Lung microvascular endothelial cell (primary cell): ENCODE measurements at places on chromosomes 6 and 20. TPM values are rescaled to one million over a fixed set of nuclear protein-coding genes. Genes with fewer than 3 reads are reported as not detected.

The PNPLA1 gene
- total RNA-seq, result not detected in 2 replicates

The CLIC5 gene
- under 0.01 TPM in 1 of 2 replicates, not detected in the other for total RNA-seq

The TAPBP gene
- total RNA-seq, result 46.9 and 57.7 TPM in 2 replicates

The C20orf204 gene
- 4.8 and 6.9 TPM in 2 replicates for total RNA-seq

The PTK7 gene
- 17.2 and 26.8 TPM in 2 replicates for total RNA-seq

The MARCKS gene
- total RNA-seq, result 187 and 258 TPM in 2 replicates

The CTAGE9 gene
- total RNA-seq, result not detected in 2 replicates

The PRL gene
- total RNA-seq, result not detected in 2 replicates

The HLA-DQA2 gene
- total RNA-seq, result not detected in 2 replicates

The RPS21 gene
- 960 and 1,048 TPM in 2 replicates for total RNA-seq

The MAP7 gene
- total RNA-seq, result 0.40 and 0.44 TPM in 2 replicates

The LGSN gene
- not detected in 2 replicates for total RNA-seq

The PPP1R3G gene
- total RNA-seq, result 0.65 and 1.6 TPM in 2 replicates

The ANKRD66 gene
- total RNA-seq, result not detected in 2 replicates

The LAMA5 gene
- 5.4 and 14.2 TPM in 2 replicates for total RNA-seq

DNA sequence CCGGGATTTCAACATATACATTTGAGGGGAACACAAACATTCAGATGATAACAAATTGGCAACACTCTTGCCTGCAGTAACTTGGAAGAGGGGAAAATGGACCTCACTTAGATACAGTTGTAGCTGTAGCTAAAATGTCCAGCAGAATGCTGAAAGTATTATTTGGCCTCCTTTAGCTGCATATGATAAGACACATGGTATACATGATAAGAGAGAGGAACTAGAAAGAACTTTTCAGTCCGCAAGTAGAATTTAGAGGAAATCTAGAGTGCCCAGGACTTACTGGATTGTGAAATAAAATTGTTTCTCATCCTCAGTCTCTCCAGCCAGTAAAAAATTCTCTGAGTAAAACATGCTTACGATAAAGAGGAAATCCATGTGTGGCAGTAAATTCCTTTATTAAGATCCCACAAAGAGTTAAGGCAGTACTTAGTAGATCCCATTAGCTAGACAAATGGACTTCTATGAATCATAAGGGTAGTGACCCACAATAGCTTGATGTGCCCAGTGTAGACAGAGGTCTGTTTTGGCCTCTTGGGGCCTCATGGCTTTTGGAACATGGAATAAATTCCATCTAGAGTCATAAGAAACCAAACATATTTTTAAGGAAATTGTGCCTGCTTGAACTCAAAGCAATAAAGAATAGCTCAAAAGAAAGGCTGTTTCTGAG lies 87.9 kb upstream of the RBM24 start:
- no peak for DNase-seq

DNA sequence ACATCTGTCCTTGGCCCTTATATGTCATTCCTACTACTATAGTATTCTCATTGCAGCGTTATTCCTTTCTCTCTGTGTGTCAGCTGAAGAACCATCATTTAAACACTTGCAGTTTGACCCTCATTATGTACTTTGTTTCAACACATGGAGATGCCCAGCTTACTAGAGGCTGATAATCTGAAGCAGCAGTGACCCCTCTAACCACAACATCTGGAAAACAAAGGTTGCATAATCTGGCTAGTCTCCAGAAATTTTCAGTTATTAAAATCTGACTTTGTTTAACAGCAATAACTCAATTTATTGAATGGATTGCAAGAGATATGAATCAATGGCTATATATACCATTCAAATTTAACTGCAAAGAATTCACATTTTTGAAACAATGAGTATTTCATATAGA lies 6.6 kb upstream of the PHIP start:
- no peak for DNase-seq

GRCh38 chr6:147166360-147166944 lies 37.8 kb upstream of the STXBP5 start:
- peak; percentile 62 for DNase-seq

DNA sequence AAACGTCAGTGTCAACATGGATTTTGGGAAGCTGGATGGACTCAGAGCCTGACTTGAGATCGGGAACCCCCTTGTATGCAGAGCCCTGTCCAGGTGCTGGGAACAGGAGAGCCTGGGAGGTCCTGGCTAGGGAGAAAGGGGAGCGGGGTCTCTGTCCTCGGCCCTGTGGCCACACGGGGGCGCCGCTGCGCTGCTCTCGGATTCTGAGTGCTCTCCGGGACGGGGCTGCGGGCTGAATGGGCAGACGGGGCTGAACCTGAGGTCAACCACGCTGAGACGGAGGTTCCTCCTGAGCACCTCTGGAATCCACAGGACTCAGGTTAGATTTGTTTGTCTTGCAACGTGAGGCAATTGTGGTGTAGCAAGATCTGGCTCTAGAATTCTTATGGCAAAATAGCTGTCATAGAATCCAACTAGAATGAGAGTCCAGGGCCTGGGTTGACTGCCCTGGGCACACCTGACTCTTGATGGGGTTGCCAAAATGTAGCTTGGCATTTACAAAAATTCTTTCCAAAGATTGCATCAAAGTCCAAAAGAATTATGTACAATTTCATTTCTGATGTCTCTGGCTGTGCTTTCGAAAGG lies 20.6 kb upstream of the HLA-F start:
- peak; percentile 58 for DNase-seq

GRCh38 chr6:135576055-135576454 lies 78.5 kb upstream of the AHI1 start:
- DNase-seq, result no peak

DNA sequence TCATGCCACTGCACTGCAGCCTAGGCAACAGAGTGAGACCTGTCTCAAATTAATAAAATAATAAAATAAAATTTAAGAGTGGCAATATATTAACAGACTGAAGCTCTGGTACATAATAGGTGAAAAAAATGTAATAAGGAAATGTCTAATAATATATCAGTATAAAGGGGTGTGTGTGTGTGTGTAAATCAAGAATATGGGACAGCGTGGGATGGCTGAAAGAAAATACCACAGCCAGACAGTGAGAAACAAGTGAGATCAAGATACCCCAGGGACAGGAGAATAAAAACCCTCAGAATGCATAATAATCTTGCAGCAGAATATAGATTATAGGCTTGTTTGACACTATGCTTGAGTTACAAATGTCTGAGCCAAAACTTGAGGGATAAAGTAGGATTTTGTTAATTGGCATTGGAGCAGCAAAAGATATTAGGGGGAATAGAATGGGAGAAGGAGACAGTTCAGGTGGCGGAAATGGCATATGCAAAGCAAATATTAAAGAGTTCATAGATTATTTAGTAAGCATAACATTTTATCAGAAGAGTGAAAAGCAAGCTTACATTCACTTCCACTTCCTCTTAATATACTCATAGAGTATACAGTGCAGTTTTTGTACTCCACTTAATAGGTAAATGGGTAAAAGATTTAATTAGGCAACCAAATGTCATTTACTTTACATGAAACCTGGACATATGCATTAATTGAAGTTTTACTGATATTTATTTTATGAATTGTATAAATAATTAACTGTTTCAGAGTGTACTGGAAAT lies 398.5 kb upstream of the GJE1 start:
- DNase-seq, result no peak

DNA sequence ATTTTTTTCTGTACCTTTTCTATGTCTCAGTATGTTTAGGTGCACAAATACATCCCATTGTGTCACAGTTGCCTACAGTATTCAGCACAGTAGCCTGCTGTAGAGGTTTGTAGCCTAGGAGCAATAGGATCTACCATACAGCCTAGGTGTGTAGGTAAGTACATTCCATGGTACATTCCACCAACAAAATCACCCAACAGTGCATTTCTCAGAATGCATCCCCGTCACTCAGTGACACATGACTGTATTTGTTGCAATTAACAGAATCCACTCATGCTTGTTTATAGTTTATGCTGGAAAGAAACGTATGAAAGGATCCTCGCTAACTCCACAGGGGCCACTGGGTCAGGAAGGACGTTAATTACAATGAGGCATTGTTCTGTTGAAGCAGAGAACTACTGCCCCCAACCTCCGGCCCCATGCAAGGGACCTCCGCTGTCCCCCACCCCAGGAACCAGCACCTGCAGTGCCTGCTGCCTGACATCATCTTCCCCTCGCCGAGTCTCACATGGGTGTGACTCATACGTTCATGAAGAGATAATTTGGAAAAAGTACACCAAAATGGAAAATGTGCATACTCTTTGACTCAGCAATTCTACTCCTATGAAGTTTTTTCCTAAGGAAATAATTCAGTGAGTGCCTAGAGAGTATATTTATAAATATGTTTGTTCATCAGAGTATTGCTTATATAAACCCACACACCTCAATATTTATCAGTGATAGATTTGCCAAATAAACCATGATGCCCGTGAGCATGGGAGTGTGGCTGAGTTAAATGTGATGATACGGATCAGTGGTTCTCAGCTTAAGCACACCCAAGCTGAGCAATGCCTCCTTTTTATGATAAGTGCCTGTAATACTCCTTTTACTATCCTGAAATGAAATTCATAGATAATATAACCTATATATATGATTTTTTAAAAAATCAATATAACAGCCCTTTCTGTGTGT lies 156.4 kb upstream of the ECI2 start:
- peak; percentile 92 for DNase-seq

DNA sequence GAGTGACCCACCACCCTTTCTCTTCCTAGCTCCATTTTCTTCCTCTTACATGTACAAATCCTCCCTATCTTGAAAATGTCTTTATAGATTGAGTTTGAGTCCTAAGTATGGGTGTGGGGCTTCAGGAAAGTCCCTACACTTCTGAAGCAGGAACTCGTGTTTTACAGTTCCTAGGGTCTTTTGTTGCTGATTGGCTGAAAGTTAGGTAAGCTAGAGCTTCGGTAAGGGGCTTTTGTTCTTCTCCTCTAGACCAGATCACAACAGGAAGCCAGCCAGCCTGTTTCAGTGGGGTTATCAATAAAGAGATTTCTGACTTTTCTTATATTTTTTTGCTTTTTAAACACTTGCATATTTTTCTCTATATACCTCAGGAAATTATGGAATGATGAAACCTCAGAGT lies 51.3 kb downstream of the CNR1 start:
- DNase-seq, result no peak

GRCh38 chr6:106519460-106520394 lies 109.6 kb downstream of the RTN4IP1 start:
- peak; percentile 78 for DNase-seq

DNA sequence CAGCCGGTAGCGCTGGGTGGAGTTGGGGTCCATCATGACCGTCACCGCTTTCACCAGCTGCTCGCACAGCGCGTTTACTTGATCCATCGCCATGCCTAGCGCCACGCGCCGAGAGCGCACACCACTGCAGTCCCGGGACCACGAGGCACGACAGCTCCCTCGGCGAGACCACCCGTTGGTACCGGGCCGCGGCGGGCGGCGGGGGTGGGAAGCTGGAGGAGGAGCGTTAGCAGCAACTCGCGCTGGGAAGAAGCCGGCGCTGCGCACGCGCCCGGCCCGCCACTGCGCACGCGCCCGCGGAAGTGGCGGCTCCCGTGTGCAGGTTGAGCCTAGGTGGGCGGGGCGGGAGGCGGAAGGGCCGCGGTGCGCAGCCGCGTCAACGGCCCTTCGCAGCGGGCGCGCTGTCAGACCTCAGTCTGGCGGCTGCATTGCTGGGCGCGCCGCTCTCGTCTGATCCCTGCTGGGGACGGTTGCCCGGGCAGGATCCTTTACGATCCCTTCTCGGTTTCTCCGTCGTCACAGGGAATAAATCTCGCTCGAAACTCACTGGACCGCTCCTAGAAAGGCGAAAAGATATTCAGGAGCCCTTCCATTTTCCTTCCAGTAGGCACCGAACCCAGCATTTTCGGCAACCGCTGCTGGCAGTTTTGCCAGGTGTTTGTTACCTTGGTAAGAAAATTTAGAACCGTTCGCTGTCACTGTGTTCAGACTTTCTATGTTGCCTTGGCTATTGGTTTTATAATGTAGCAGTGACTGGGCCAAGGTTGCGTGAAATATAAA lies at the start of the genes POLH and XPO5:
TSS of gene POLH (plus strand) at position 414 of the 780 bp plus-strand sequence. CDS start 6,135 bp downstream, outside the sequence.
TSS of gene XPO5 (minus strand) at position 267 of the 780 bp plus-strand sequence. CDS start at position 93, 174 bp downstream.
- DNase-seq, result peak; percentile 96

GRCh38 chr20:48467622-48468021 lies 360.2 kb downstream of the PREX1 start:
- DNase-seq, result peak; percentile 4

- DNase-seq, result no peak
Observed at GRCh38 chr6:19866173-19866984, 29.2 kb downstream of the ID4 start.

DNA sequence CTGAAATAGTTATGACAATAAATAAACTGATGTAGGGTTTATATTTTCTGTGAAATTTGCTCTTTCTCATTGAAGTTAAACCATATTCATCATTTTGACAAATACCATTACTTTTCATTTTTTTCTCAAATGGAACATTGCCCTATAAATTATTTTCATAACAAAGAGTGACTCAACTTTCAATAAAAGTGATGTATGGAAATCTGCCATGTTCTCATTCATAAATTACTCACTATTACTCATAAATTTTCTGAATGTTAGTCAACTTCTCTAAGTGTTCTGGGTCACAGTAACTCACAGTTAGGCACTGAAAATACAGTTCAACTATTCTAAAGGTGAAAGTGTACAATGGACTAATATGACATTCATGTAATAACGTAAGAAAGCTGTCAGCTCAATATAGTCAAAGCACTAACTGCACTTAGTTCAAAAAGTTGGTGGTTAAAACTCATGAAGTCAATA lies 19.0 kb upstream of the STX11 start:
- DNase-seq, result peak; percentile 26

- DNase-seq, result no peak
Observed at GRCh38 chr20:18837718-18838117, 24.1 kb downstream of the SCP2D1 start.

DNA sequence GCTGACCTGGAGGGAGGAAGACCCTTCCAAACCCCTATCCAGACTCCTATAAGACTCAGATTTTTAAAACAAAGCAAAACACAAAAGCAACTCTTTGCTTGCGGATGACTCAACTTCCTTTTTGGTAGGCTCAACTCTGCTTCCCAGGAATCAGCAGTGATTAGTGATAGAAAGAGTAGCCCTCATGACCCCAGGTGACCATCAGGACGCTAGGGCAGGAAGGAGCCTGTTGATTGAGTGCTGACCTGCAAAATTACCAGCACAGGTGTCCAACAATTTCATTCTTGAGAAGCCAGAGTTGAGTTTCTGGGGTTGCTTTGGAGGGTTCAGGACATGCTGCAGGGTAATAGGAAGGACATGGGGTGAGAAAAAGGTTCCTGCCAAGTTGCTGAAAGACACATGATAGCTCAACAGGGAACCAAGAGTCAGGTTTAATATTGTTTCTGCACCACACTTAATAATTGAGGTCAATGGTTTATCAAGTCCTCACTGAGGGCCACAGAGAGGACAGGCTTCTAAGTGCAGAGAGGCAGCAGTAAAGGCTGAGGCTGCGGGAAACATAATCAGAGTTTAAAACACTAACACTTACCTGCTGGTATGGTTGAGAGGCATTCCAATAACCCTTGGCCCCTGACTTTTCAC lies 67.4 kb upstream of the BMP2 start:
- DNase-seq, result peak; percentile 70

DNA sequence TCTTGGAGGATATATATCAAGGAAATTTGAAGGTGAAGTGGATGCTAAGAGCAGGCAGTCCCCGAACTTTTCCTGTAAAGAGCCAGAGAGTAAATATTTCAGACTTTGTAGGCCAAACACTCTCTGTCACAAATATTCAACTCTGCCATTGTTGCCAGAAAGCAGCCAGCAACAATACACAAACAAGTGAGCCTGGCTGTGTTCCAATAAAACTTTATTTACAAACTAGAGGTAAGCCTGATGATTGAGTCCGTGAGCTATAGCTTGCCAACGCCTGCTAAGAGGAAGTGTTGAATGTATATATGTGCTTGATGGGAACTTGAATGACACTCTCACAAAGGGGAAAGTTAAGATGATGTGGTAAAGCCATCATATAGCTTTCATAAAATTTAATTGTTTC lies 166.0 kb upstream of the PLN start:
- peak; percentile 10 for DNase-seq

GRCh38 chr6:154878871-154879491 lies 116.1 kb upstream of the TIAM2 start:
- no peak for DNase-seq

GRCh38 chr6:2909718-2910117 lies 6.6 kb upstream of the SERPINB9 start:
- DNase-seq, result peak; percentile 25
